ENCODE measurements at places on chromosomes 1 and 21. TPM values are rescaled to one million over a fixed set of nuclear protein-coding genes. Genes with fewer than 3 reads are reported as not detected.

BSND gene
- not detected for total RNA-seq

GRCh38 chr1:75100481-75101092 lies 33.6 kb upstream of the LHX8 start:
- DNase-seq, result no peak

GRCh38 chr1:200384818-200385390 lies 24.9 kb downstream of the ZNF281 start:
- DNase-seq, result no peak

SCNM1 gene
- total RNA-seq, result 36.5 TPM

GRCh38 chr1:32438136-32438535 lies 26.7 kb upstream of the ZBTB8B start:
- no peak for DNase-seq

- DNase-seq, result no peak
Measured at GRCh38 chr1:185696422-185697150, 37.6 kb upstream of the HMCN1 start.

UTS2 gene
- not detected for total RNA-seq

DNA sequence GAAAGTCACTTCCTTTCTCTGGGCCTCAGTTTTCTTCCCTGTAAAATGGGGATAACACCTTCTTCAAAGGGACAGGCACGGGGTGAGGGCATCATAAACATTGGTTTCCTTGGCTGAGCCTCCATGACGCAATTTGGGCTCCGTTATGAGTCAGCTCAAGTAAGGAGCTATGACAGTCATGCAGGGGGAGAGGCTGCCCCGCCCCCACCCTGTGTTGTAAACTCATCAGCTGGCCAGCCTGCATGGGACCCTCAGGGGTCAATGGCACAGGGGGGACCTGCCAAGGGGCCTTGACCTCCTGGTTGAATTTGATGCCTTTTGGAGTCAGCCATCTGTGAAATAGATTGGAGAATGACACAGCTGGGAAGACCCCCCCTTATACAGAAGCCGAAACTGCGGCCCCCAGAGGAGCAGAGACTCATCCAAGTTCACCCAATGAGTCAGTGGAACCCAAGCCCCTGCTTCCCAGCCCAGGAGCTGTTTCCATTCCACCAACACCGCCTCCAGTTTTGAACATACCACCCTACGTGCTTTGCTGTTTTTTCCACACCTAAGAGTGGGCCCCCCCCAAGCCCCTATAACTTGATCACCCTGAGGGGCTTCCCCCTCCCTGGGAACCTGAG lies 36.8 kb upstream of the RUNX3 start:
- no peak for DNase-seq

ZBTB37 gene
- 11.6 TPM for total RNA-seq

- no peak for DNase-seq
Measured at GRCh38 chr1:163093169-163093568, 24.0 kb downstream of the RGS4 start.

DNA sequence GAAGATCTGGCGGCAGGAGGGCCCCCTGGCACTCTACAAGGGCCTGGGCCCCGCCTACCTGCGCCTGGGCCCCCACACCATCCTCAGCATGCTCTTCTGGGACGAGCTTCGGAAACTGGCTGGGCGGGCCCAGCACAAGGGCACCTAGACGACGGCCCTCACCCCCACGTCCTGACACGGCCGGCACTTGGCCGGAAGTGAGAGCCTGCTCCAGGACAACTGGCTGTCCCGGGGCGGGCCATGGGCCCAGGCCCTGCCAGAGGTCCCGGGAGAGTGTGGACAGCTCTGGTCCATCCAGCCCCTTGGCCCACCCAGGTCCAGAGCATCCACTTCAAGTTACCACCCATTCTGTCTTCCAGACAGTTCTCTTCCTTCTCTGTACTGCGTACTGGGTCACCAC lies 3.0 kb upstream of the TMEM82 start:
- no peak for DNase-seq

GRCh38 chr1:18123467-18123992 lies 15.9 kb downstream of the IGSF21 start:
- no peak for DNase-seq

CELA2B gene
- not detected for total RNA-seq

WNT2B gene
- 1.6 TPM for total RNA-seq

DNA sequence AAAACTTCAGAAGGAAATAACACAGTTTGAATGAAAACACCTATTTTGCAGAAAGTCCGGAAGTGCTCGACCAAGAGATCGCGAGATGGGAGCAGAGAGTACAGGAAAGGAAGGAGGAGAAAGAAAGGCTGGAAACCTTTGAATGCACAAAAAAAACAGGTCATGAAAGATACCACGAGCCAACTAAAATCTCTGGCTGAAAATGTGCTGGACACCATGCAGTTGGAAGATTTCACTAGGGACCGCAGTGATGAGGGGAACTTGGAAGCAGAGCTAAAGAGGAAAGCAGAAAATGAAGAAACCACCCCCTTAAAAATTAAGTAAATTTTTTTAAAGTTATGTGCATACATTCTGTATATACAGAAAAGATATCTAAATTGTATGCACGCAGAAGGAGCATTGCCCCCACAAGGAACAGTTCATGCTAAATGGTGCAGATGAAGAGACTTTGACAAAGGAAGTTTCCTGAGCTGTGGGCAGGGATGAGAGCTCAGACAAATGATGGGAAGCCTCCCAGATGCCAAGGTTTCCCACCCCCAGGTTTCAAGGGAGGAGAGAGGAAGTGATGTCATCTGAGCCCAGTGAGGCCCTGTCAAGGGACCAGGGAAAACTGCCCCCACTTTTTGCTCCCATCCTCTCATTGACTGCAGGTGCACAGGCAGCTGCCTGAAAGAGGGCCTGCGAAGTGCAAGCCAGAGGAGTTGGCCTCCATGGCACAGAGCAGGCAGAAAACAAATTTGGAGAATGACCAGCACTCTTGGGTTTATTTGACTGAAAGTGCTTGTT lies 52.5 kb downstream of the ETS2 start:
- DNase-seq, result no peak

DNA sequence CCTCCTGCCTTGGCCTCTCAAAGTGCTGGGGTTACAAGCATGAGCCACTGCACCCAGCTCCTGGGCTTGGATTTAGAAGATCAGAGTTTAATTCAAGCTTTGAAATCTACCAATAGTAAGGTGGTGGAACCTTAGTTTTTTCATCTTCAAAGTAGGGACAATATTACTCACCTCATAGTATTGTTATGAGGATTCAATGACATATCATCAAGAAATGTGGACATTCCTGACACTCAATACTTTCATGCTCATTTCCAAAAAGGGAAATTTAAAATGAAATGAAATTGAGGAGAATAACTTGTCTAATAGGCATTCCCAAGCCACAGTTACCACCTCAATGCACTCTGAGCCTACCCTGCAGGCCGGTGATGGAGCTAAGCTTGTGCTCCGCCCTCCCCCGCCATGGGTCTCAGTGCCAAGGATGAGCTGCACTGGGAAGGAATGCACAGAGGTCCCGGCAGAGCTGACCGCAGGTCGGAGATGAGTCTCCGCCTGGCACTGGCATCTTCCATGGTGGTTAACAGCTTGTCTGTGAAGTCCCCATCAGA lies 56.5 kb upstream of the BCAR3 start:
- DNase-seq, result no peak

DNA sequence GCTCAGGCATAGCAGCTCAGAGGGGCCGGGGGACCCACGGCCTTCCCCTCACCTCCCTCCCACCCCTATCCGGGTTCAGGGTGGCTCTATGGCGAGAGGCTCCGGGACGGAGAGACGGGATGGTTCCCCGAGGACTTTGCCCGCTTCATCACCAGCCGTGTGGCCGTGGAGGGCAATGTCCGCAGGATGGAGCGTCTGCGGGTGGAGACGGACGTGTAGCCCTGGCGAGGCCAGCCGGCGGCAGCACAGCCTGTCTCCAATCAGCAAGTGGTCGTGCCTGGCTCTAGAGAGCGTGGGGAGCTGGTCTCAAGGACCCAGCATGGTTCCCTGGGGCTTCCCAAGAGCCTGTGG lies 25.9 kb downstream of the ARHGEF16 start:
- no peak for DNase-seq

DNA sequence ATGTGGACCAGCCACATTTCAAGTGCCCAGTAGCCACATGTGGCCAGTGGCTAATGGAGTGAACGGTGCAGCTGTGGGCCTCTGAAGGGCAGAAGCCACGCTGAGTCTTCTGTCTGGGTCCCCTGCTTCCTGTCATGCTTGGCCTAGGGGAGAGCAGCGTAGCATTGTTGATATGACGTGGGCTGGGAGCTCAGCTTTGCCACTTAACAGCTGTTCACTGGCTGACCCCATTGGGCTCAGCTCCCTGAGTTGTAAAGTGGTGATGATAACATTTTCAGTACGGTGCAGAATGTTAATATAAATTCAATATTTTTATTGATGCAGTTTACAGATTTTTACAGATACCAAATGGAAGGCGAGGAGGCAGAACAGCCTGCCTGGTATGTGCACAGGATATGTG lies 4.5 kb downstream of the PODN start:
- DNase-seq, result no peak

HMCN1 gene
- total RNA-seq, result 0.23 TPM

- no peak for DNase-seq
Measured at GRCh38 chr1:115241309-115241708, 96.7 kb downstream of the NGF start.

LCE1E gene
- total RNA-seq, result not detected

GRCh38 chr1:211742889-211743529 lies 67.6 kb upstream of the NEK2 start:
- DNase-seq, result no peak
